ENCODE measurements at places on chromosomes 5 and 9.
A peak's percentile ranks its signal among the peaks of the same experiment; 100 is the strongest.

DNA sequence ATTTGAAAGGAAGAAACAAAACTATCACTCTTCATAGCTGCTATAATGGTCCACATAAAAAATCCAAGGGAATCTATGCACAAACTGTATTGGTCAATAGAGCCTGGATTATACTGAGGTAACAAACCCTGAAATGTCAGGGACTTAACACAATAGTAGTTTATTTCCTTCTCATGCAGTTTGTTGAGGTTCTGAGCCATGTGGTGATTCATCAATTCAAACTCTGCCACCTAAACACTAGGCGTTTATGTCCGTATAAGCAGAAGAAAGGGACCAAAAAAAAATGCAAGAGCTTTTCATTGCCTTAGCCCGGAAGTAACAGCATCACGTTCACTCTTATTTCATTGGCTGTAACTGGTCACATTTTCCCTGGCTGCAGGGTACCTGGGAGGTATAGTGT, 464.7 kb downstream of the ZSWIM6 start:
- no peak for DNase-seq

GRCh38 chr5:159560088-159560487, 229.8 kb upstream of the IL12B start:
- DNase-seq, result no peak

- peak; percentile 25 for DNase-seq
Observed at GRCh38 chr9:130535818-130536521, 43.4 kb upstream of the FUBP3 start.

DNA sequence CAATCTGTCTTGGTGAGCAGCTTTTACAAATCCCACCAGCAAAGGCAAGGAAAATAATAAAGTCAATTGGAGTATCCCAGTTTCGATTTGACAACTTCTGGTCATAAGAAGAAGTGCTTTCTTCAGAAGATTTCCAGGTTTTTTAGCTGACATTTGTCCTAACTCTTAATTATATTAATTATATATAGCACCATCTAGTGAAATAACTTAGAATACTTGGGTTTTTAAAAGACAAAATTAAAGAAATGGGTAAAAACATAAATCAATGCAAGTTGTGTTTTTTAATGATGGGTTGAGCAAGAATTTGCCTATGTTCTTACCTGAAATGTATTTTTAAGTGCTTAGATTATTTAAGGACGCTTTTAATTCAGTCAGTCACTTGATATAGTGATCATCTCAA, 421.8 kb downstream of the ACTL7B start:
- DNase-seq, result no peak

DNA sequence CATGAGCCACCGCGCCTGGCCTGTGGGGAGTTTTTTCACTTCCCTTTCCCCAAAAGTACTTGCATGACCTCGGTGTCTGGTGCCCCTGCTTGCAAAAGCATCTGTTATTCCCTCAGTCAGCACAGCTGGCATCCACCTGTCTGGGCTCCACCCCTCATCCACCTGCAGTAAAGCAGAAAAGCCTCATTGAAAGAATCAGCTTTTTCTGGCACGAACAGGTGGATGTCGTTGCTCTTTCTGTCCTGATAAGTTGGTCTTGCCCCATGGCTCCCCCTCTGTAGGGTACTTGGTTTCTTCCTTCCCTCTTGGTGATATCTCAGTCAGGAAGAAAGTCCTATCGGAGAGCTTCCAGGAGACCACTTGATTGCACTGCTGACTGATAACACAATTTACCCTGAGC, 37.4 kb downstream of the WWC1 start:
- DNase-seq, result no peak

DNA sequence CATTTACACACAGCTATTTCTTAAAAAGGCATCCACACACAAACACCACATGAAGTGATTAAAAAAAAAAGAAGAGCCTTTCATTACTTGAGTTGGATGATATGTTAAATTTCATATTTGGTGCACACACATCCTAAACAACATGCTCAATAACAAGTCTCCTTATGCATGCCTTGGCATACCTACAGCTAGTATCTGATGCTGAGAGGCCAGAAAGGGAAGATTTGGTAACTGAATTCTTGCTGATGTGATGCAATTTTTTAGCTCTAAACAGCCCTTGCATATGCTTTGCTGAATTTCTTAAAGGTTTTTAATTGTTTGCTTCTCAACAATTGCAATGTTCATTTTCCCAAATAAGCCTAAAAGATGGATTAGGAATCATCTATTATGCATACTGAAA, 338.8 kb downstream of the ARL15 start:
- DNase-seq, result no peak

DNA sequence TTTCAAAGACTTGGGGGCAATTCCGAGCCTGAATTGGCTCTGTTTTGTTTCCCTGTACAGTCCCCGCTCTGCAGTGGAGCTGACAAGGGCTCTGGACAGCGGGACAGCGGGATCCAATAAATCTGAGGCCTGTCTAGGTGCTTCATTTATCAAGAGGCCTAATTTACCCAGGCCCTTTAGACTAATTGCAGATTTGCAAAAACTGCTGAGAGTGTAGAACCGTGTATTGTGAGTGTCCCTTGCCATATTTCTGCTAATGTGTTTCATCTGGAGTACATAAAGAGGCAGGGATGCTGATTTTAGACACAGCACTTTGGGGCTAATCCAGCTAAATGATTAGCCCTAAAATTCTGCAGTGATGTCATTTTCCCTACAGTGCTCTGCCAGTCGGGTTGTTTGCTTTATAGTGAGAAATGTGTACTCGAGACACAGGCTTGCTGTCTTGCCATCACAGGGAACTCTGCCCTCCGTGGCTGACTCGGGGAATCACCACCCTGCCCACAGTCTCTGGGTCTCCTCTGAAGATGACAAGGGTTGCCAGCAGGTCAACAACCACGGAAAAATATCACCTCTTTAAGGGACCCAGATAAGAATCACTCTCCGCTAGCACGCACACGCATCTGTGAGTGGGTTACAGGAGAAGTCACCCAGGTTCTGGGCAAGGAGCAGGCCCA, 592.0 kb downstream of the BNC2 start:
- no peak for DNase-seq

DNA sequence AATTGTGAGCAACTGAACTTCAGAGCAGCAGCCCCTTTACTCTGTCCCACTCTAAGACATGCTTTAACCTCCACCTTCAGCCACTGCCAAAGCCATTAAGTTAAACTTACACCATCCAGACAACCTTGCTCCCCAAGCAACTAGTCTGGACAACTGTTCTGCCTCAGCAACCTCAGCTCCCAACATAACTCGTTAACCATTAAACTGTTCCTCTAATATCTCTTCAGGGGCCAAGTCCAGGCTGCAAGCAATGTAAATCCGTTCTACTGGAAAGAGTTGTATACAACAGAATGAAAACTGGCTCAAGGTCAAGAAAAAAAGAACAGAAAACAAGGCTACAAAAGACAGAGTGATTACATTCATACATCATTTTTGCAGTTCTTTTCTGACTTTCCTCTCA, 131.7 kb upstream of the TARS1 start:
- DNase-seq, result no peak

GRCh38 chr9:120436983-120437475, 142.9 kb downstream of the CDK5RAP2 start:
- DNase-seq, result no peak

GRCh38 chr9:22214021-22214420, 204.9 kb upstream of the CDKN2B start:
- no peak for DNase-seq

GRCh38 chr5:32754284-32754683, 43.2 kb downstream of the NPR3 start:
- DNase-seq, result no peak

- DNase-seq, result peak; percentile 69
Observed at GRCh38 chr5:145775893-145776444, 59.2 kb downstream of the PRELID2 start.

Data from GM04503 (cell line).